ENCODE measurements at places on chromosomes 5 and 9. TPM values are rescaled to one million over a fixed set of nuclear protein-coding genes. Genes with fewer than 3 reads are reported as not detected.

NRG2 gene
- polyA plus RNA-seq, result 5.4 TPM

C9orf153 gene
- polyA plus RNA-seq, result not detected

MSX2 gene
- polyA plus RNA-seq, result not detected

KCNV2 gene
- not detected for polyA plus RNA-seq

TMEFF1 gene
- polyA plus RNA-seq, result 295 TPM

LCN12 gene
- 2.9 TPM for polyA plus RNA-seq

HTR4 gene
- not detected for polyA plus RNA-seq

SLC6A19 gene
- polyA plus RNA-seq, result not detected

PPP3R2 gene
- polyA plus RNA-seq, result not detected

ZFR gene
- polyA plus RNA-seq, result 141 TPM

PCDHA12 gene
- polyA plus RNA-seq, result 12.8 TPM

GRXCR2 gene
- 0.36 TPM for polyA plus RNA-seq

Data from neural cell (in vitro differentiated cells).